ENCODE measurements at places on chromosomes 4 and X.

- DNase-seq: no peak
Observed at GRCh38 chr4:180542445-180543100, 1700.6 kb upstream of the TENM3 start.

DNA sequence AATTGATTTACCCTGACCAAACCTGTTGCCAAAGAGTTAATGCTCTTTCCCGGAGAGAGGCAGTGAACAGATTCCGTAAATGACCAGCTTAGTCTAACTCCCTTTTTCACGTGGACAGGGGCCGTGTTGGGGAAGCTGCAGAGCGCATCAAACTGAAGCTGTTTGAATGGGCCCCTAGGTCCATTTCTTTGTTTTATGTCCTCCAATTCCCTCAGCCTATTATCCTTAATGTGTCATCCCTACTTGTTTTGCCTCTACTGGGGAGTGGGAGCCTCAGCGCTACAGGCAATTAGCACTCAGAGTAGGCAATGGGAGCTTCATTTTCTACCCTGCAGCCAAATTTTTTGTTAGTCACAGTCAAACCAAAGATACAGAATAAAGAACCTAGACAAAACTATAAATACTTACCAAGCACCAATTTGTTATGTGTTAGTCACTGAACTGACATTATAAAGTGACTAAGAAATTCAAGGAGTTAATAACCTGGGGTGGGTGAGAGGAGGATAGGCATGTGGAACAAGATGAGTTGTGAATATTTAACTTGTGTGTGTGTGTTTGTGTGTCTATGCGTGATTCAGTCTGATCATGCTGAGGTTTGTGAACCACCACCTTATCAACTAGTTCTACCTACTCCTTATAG is 417.4 kb downstream of the PACRGL start:
- no peak for DNase-seq

DNA sequence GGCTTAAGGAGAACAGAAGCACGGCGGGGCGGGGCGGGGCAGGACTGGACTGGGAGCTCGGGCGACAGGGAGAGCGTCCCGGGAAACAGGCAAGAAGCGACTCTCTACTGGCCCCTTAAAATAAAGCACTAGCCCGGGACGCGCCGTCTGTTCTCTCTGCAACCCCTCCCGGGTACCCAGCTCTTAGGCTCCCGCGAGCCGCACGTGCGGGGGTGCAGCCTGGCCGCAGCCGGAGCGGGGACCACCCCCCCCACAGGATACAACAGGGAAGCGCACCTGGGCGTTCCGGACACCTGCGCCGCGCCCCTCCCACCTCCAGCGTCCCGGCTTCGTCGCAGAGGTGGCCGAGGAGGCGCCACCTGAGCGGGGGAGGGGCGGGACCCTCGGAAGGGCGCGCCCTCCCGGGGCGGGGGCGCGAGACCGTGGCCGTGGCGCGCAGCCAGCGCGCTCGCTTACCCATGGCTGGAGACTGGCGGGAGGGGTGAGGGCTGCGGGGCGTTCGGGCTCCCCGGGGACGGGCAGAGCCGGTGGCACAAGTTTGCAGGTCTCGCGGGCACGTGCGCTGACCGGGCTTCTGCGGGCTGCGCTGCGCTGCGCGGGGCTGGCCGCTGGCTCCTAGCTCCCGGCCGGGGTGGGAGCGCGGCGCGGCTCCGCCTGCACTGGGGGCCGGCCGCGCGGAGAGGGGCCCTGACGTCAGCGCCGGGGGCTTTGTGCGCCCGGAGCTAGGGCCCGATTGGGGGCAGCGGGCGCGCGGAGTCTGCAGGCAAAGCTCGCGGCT is 91.5 kb downstream of the GEMIN8 start:
- no peak for DNase-seq

DNA sequence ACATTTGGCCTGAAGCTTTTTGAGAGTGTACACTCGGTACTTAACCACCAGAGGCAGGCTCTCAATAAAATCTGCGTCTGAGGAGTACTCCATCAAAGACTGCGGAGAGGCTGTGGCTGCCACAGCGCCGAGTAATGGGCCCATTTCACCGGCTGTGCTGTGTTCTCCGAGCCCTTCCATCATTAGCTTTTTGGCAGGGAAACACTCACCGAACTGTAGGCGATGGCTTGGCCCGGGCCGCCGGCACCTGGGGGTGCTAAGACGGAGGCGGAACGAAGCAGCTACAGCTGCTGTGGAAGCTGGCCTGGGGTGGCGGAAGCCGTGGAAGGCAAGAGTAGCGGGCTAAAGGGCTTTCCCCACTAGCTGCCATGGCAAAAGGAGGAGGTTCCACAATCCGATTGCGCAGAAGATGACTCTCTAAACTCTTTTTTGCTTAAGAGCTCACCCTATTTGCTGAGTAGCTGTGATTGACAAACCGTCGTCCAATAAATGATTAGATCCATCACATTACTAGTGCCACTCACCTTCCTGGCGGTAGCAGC is 48.5 kb upstream of the PABPC1L2A start:
- no peak for DNase-seq

- no peak for DNase-seq
Observed at GRCh38 chrX:12844319-12844718, 22.6 kb upstream of the TLR7 start.

All from activated CD8-positive, alpha-beta memory T cell treated with anti-CD3 and anti-CD28 coated beads for 1 hour (primary cell).